ENCODE measurements at places on chromosomes 6 and 20. TPM values are rescaled to one million over a fixed set of nuclear protein-coding genes. Genes with fewer than 3 reads are reported as not detected.

GRCh38 chr6:131453803-131454202 lies 119.2 kb upstream of the ARG1 start:
- no peak for ATAC-seq

GRCh38 chr6:118873239-118873638 lies 20.7 kb upstream of the ASF1A start:
- no peak for ATAC-seq

The STX11 gene
- 22.3 TPM for total RNA-seq

The OR2H2 gene
- total RNA-seq, result not detected

- ATAC-seq, result no peak
These were observed 20.9 kb upstream of the PNPLA1 start for GRCh38 chr6:36248980-36249379.

The IP6K3 gene
- total RNA-seq, result not detected

- no peak for ATAC-seq
These were observed 161.0 kb downstream of the COL12A1 start for GRCh38 chr6:75044846-75045245.

DNA sequence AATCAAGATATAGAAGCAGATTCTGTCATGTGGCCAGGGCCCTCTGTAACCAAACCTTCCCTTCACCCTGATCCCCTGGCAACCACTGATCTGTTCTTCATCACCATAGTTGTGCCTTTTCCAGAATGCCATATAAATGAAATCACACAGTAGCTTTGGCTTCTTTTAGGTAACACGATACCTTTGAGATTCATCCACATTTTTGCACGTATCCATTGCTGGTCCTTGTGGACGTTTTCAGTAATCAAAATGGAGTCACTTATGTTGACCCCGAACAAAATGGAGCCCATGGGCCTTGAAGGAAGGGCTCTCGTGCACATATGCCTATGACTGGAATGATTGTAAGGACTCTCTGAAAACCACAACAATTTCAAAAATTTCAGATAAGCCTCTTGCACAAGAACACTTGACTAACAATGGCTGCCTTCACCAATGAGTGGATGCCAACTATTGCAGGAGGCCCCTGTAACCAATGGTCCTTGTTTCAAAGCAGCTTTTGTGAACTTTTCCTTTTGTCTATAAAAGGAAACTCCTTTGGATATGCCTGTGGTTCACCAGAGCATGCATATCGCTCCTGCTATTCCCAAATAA lies 84.3 kb upstream of the RALY start:
- no peak for ATAC-seq

DNA sequence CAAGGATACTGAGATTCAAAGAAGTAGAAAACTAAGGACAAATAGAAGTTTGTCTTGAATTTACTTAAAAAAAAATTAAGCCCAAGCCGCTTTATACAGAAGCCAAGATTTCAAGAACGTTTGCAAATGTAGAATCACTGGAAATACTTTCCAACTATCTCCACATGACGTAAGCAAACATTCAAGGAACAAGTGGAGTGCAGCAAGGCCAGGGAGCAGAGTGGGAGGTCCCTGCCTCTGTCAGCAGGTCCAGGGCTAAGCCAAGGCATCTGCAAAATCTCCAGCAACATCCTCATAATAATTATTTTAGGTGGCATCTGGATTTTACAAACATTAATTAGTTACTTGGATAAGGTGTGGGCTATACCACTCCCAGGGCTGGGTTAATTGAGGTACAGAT lies 60.1 kb upstream of the AKIRIN2 start:
- ATAC-seq, result no peak

- ATAC-seq, result peak; percentile 83
These were observed 13.9 kb upstream of the NAA20 start for GRCh38 chr20:20003031-20003954.

GRCh38 chr6:75748743-75749538 lies at the start of gene MYO6:
MYO6 (plus strand) TSS chr6:75749239; CDS start chr6:75817548, 68,309 bp downstream.
- ATAC-seq, result peak; percentile 88

The DLL1 gene
- 0.56 TPM for total RNA-seq

GRCh38 chr6:16136621-16137450 lies 8.0 kb downstream of the MYLIP start:
- ATAC-seq, result peak; percentile 97

- no peak for ATAC-seq
These were observed 79.0 kb upstream of the B3GAT2 start for GRCh38 chr6:71035871-71036270.

The C2 gene
- total RNA-seq, result 0.58 TPM

GRCh38 chr6:3744211-3744900 lies 7.2 kb downstream of the PXDC1 start:
- ATAC-seq, result no peak

The MAFB gene
- not detected for total RNA-seq

DNA sequence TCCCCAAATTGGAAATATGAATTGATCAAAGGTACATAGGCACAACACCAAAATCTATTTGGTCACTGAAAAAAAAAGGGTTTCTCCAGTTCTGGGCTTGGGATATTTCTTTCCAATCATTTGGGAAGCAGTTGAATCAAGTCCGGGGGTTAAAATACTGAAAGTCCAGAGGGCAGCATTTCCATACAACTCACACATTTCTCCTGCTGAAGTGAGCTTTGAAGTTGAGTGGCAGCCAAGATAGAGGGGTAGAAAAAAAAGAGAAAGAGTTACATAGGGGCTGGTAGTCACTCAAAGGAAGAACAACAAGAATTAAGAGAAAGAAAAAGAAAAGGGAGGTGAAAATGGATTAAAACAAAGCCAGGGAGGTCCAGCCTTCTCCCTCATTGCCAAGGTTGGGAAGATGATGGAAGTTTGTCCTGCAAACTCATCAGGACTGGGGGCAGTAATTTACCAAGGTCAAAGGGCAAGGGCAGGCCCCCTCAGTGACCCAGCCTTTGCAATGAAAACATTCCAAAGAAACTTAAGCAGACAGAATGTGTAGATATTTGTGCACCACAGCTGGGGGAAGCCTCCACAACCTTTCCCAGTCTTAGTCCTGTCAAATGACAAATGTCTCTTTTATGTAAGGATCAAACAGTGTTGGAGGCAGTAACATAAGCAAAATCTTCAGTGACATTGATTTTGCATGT lies 525.3 kb upstream of the JARID2 start:
- no peak for ATAC-seq

Measured in activated T-helper 17 cell treated with anti-CD3 and anti-CD28 coated beads, Interleukin-2, amount 50 U/mL, for 72 hours (primary cell).